ENCODE measurements at places on chromosomes 3 and 15.

DNA sequence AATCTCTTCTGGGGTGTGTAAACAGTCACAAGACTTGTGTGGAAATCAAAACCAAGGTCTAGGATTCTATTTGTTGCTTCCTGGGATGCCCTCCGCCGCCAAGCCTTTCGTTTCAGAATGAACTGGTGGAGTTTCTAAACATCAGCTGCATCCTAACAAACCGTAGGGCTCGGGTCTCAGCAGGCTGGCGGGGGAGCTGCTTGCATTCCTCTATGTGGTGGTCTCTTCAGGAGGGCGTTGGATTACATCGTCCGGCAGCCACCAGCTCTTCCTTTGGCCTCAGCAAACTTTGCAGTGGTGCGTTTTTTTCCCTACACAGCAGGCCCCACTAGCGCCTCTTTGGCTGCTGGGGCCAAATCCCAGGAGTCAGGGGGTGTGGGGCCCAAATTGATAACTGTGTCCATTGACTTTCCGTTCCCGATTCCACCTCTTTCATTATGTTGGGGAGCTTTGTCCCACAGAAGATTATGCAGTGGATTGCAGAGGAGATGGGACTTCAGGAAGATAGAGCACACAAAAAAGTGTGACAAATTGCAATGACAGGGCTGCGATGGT is 390.0 kb upstream of the NR2F2 start:
- DNase-seq = no peak

DNA sequence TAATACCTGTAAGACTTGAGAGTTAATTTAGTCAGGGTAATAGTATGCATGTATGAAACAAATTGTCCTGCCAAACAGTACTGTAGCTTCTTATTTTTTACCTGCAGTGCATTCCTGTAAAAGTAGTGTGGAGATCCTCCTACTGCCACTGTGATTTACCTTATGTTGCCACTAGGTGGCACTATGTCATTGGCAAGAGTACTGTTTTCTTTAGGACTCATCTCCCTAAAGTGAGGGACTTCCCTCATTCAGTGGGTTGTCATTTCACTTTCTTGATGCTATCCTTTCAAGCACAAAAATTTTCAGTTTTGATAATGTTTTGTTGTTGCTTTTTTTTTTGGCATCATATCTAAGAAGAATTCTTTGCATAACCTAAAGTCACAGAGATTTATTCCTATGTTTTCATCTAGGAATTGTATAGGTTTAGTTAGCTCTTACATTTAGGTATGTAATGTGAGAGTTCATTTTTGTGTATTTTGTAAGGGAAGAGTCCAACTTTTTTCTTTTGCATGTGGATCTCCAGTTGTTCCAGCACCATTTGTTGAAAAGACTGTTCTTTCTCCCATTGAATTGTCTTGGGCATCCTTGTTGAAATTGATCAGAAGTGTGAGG is 105.7 kb downstream of the AKAP13 start:
- peak; percentile 17 for DNase-seq

GRCh38 chr3:29454161-29454611 is 173.3 kb downstream of the RBMS3 start:
- no peak for DNase-seq

- no peak for DNase-seq
Observed at GRCh38 chr3:154244644-154245043, 79.6 kb downstream of the DHX36 start.

GRCh38 chr3:145767909-145768308 is 393.1 kb downstream of the PLOD2 start:
- DNase-seq = no peak

GRCh38 chr3:119856695-119857094 is 74.8 kb downstream of the NR1I2 start:
- no peak for DNase-seq

GRCh38 chr15:65077981-65078352 is 1.4 kb downstream of the KBTBD13 start:
- peak; percentile 68 for DNase-seq

- DNase-seq = no peak
Observed at GRCh38 chr3:135089451-135089850, 294.4 kb downstream of the EPHB1 start.
